ENCODE measurements at places on chromosomes 2 and 18. TPM values are rescaled to one million over a fixed set of nuclear protein-coding genes. Genes with fewer than 3 reads are reported as not detected.
A peak's percentile ranks its signal among the peaks of the same experiment; 100 is the strongest.

- H3K4me3 ChIP-seq: no peak overlapping the region
- no peaks in the 10 kb centered on the region for H3K4me1 ChIP-seq
- no peak overlapping the region for H3K27ac ChIP-seq
- H3K36me3 ChIP-seq: peaks cover 2% of the 10 kb centered on the region
Measured at GRCh38 chr2:85347599-85347998, 6.7 kb downstream of the RETSAT start.

The FAM98A gene
- 39.7 TPM for total RNA-seq

GRCh38 chr2:65278531-65278981, 50.9 kb downstream of the ACTR2 start:
- no peak for DNase-seq
- H3K36me3 ChIP-seq: no peaks in the 10 kb centered on the region
- H3K27ac ChIP-seq: no peak overlapping the region
- no peaks in the 10 kb centered on the region for H3K4me1 ChIP-seq
- H3K4me3 ChIP-seq: no peak overlapping the region
- no peaks in the 10 kb centered on the region for H3K27me3 ChIP-seq

DNA sequence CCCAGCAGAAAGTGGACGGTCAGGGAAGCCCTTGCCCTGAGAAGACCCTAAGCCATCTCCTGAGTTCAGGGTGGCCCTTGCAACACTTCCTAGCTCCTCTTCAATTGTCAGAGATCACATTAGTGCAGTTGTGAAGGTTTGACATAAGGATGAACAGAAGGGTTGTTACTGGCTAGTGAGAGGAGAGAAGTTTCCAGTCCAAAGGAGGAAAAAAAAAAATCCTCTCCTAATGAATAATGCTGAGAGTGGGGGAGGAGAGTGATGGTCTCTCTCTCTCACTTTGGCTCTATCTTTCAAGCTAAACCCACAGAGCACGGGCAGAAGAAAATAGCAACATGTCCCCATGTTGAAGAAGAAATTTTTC, 819.9 kb downstream of the BCL11A start:
- H3K27me3 ChIP-seq: no peaks in the 10 kb centered on the region
- DNase-seq: no peak
- no peak overlapping the region for H3K4me3 ChIP-seq
- no peaks in the 10 kb centered on the region for H3K36me3 ChIP-seq
- H3K27ac ChIP-seq: no peak overlapping the region
- no peaks in the 10 kb centered on the region for H3K4me1 ChIP-seq

- no peaks in the 10 kb centered on the region for H3K27me3 ChIP-seq
- H3K27ac ChIP-seq: no peak overlapping the region
- H3K4me1 ChIP-seq: no peaks in the 10 kb centered on the region
- peaks cover 2% of the 10 kb centered on the region for H3K36me3 ChIP-seq
- DNase-seq: no peak
- no peak overlapping the region for H3K4me3 ChIP-seq
Measured at GRCh38 chr2:42725657-42726056, 38.3 kb downstream of the OXER1 start.

- H3K4me1 ChIP-seq: no peaks in the 10 kb centered on the region
- H3K27me3 ChIP-seq: no peaks in the 10 kb centered on the region
- peak overlapping the region; percentile 41 for H3K4me3 ChIP-seq
Measured at GRCh38 chr2:26173776-26174482, 1.0 kb downstream of the GAREM2 start.

GRCh38 chr18:35477497-35477896, 20.3 kb downstream of the INO80C start:
- DNase-seq: no peak
- H3K4me3 ChIP-seq: no peak overlapping the region
- no peaks in the 10 kb centered on the region for H3K4me1 ChIP-seq
- no peak overlapping the region for H3K27ac ChIP-seq
- H3K27me3 ChIP-seq: no peaks in the 10 kb centered on the region

The CABLES1 gene
- total RNA-seq: 9.9 TPM

DNA sequence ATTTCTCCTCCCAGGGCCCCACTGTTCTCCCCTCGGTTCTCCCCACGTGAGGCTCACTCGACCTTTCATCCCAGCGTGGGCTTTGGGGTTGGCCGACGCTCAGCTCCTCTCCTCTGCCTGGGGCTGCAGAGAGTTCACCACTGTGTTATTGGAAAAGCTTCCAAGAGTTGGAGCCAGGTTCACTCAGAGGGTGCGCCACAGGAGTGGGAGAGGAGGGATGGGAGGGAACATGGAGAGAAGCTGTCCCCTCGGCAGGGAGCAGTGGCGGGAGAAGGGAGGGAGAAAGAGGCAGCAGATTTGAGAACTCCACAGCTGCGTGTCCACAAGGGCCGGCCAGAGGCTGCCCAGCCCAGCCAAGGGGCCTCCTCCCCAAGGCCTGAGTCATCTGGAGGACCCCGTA, 197.1 kb upstream of the SMAD2 start:
- H3K4me1 ChIP-seq: no peaks in the 10 kb centered on the region
- H3K36me3 ChIP-seq: no peaks in the 10 kb centered on the region
- H3K27ac ChIP-seq: no peak overlapping the region
- no peaks in the 10 kb centered on the region for H3K27me3 ChIP-seq
- DNase-seq: no peak

- no peak overlapping the region for H3K27ac ChIP-seq
- no peak for DNase-seq
- no peaks in the 10 kb centered on the region for H3K4me1 ChIP-seq
Measured at GRCh38 chr2:157592948-157593347, 35.7 kb downstream of the ACVR1C start.

The CNDP1 gene
- not detected for total RNA-seq
